ENCODE measurements at places on chromosomes 11 and 22.

DNA sequence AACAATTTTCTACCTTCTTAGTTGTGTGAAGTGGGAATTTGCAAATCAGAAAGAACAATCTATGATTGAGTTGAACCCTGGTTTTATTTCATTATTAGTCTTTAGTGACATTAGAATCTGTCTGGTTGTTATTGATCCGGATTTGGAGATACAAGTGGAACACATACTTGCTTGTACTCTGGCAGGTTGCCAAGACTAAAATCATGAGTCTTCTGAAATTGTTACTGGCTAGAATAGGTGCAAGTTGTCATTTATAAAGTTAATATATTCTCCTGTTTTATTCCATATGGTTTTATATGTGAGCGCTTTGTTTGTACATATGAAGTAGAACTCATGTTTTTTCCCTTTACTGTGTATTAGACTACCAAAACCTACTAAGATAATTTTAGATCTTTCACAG, 23.0 kb downstream of the CCDC15 start:
- DNase-seq: no peak
- no peaks in the 10 kb centered on the region for H3K4me1 ChIP-seq
- peaks cover 40% of the 10 kb centered on the region for H3K36me3 ChIP-seq
- H3K27me3 ChIP-seq: no peaks in the 10 kb centered on the region
- no peak overlapping the region for H3K27ac ChIP-seq

- no peaks in the 10 kb centered on the region for H3K36me3 ChIP-seq
- DNase-seq: no peak
- no peak overlapping the region for H3K4me3 ChIP-seq
- H3K27ac ChIP-seq: no peak overlapping the region
- H3K4me1 ChIP-seq: peaks cover 2% of the 10 kb centered on the region
These were observed 68.9 kb upstream of the POU2AF2 start for GRCh38 chr11:111176603-111177002.

DNA sequence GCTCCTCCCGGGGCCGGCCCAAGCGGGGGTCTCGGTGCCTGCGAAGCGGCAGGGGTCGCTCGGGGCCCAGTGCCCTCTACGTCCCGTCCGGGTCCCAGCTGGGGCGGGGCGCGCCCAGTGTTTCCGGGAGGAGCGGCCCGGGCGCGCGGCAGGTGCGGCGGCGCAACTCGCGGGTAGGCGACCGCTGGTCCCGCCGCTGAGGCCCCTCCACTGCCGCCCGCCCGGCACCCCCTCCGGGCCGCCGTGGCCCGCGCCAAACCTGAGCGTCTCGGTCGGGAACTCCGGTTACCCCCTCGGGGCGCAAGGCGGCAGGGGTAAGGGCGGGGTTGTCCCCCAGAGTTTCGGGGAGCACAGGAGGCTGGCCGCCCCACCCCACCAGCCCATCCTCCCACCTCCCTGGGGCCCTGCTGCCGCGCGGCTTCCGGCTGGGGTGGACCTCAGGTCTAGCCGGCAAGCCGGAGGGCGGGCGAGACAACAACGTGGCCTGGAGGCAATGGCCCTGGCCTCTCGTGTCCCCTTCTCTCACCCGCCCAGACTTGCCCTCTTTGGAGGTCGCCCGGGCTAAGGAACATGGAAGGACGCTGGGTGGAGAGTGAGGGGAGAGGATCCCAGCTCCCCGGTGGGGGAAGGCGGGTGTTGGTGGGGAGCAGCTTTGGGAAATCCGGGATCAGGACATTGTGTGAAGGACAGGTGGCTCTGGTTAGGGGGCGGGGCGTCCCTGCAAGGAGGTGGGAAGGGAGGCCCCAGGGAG, 398 bp upstream of the CRACR2B start:
- H3K4me1 ChIP-seq: peaks cover 31% of the 10 kb centered on the region
- H3K27ac ChIP-seq: no peak overlapping the region
- peak overlapping the region; percentile 48 for H3K4me3 ChIP-seq
- DNase-seq: no peak
- peaks cover 38% of the 10 kb centered on the region for H3K27me3 ChIP-seq

- H3K27ac ChIP-seq: no peak overlapping the region
- DNase-seq: peak; percentile 63
- peaks cover 19% of the 10 kb centered on the region for H3K4me1 ChIP-seq
- peaks cover 1% of the 10 kb centered on the region for H3K27me3 ChIP-seq
These were observed 492 bp downstream of the JHY start for GRCh38 chr11:122882857-122883645.

DNA sequence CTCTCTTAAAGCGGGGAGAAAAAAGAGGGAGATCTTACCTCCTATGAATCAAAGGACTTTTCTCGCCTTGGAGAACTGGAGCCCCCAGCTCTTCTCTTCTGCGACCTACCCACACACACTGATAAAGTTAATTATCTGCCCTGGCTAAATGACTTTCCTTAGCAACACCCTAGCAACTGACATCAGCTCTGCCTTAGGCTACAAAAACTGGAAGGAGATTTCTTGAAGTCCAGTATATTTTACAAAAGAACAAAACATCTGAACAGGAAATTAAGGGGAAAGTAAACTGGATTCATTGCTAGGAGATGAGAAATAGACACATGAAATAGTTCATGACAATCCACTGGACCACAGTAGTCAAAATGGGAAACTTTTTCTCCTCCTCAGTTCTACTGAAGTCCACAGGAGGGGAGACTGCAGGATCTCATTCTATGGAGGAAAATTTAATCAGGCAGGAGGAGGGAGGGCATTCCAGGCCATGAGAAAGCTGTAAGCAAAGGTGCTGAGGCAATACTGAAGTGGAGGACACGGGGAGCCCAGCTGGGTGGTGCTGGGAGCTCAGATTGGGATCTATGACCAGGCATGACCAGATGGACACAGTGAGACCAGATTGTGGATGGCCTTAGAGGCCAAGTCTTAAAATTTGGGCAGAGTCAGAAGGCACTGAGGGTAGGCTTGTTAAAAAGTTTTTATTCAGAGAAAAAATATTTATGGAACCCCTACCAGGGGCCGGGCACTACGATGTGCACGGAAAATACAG, 3.7 kb upstream of the SPON1 start:
- no peak for DNase-seq
- H3K27ac ChIP-seq: no peak overlapping the region
- H3K27me3 ChIP-seq: peaks cover 19% of the 10 kb centered on the region

DNA sequence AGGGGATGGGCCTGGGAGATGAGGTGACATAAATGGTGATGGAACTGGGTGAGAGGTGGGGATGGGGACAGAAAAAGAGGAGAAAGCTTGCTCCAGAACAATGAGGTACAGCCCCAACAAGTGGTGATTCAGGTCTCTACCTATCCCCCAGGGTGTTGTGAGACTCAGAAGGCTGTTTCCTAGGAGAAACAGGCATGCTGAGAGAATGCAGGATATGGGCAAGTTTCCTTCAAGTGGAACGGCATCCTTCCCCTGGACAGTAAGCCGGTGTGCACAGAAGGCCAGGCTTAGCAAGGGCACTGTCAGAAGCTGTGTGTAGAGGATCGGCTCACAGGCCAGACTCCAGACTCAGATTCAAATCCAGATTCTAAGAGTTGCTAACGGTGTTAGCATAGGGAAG, 34.1 kb upstream of the CRTAM start:
- no peak for DNase-seq
- H3K4me3 ChIP-seq: no peak overlapping the region
- H3K36me3 ChIP-seq: peaks cover 8% of the 10 kb centered on the region
- H3K4me1 ChIP-seq: peaks cover 14% of the 10 kb centered on the region
- no peak overlapping the region for H3K27ac ChIP-seq
- no peaks in the 10 kb centered on the region for H3K27me3 ChIP-seq

DNA sequence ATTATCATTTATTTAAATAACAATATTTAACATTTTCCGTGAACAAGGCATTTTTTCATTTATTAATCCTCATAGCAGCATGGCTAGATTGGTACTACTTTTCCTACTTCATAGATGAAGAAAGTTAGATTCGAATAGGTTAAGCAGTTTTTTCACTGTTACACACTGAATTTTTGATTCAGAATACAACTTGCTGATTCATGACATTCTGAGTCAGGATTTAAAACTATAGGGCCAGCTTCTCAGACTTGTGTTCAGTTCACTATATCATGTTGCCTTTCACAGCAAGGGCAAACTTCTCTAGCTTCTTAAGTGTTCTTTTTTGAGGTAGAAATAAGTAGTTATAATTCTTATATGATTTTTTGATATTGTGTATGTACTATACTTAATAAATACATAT, 31.5 kb downstream of the CYP2R1 start:
- H3K4me1 ChIP-seq: peaks cover 17% of the 10 kb centered on the region
- no peaks in the 10 kb centered on the region for H3K27me3 ChIP-seq
- no peak for DNase-seq
- H3K36me3 ChIP-seq: peaks cover 43% of the 10 kb centered on the region
- no peak overlapping the region for H3K4me3 ChIP-seq
- no peak overlapping the region for H3K27ac ChIP-seq

GRCh38 chr11:42329929-42330565, 870.6 kb upstream of the LRRC4C start:
- DNase-seq: no peak
- H3K36me3 ChIP-seq: no peaks in the 10 kb centered on the region
- H3K4me3 ChIP-seq: no peak overlapping the region
- H3K4me1 ChIP-seq: no peaks in the 10 kb centered on the region
- H3K27me3 ChIP-seq: no peaks in the 10 kb centered on the region

GRCh38 chr11:108491936-108492335, 6.2 kb downstream of the POGLUT3 start:
- H3K36me3 ChIP-seq: peaks cover 6% of the 10 kb centered on the region
- H3K4me3 ChIP-seq: no peak overlapping the region
- DNase-seq: no peak
- no peak overlapping the region for H3K27ac ChIP-seq

GRCh38 chr11:115213007-115213406, 291.2 kb downstream of the CADM1 start:
- no peak overlapping the region for H3K27ac ChIP-seq
- H3K27me3 ChIP-seq: peaks cover 13% of the 10 kb centered on the region
- H3K4me1 ChIP-seq: no peaks in the 10 kb centered on the region
- no peaks in the 10 kb centered on the region for H3K36me3 ChIP-seq
- no peak overlapping the region for H3K4me3 ChIP-seq
- DNase-seq: no peak

GRCh38 chr11:109035284-109035683, 370.4 kb downstream of the DDX10 start:
- peaks cover 6% of the 10 kb centered on the region for H3K27me3 ChIP-seq
- H3K36me3 ChIP-seq: no peaks in the 10 kb centered on the region
- H3K27ac ChIP-seq: no peak overlapping the region
- no peak overlapping the region for H3K4me3 ChIP-seq

DNA sequence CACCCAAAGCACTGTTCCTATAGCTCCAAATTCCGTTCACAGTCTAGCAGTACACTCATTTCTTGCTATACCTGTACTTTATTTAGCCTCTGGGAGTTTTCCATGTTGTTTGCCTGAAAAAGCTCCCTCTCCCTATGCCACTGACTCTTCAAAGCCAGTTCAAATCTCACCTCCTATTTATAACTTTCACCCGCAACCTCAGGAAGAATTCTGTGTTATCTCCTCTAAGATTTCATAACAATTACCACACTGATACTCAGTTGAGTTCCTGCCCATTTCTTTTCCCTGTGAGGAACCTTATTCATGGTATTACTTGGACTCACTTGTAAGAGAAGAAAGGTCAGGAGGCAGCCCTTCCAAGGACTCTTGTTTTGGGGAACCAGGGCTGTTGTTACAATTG, 25.2 kb downstream of the GDPD4 start:
- no peak overlapping the region for H3K4me3 ChIP-seq
- H3K4me1 ChIP-seq: no peaks in the 10 kb centered on the region
- H3K36me3 ChIP-seq: no peaks in the 10 kb centered on the region
- H3K27ac ChIP-seq: no peak overlapping the region
- peaks cover 5% of the 10 kb centered on the region for H3K27me3 ChIP-seq

DNA sequence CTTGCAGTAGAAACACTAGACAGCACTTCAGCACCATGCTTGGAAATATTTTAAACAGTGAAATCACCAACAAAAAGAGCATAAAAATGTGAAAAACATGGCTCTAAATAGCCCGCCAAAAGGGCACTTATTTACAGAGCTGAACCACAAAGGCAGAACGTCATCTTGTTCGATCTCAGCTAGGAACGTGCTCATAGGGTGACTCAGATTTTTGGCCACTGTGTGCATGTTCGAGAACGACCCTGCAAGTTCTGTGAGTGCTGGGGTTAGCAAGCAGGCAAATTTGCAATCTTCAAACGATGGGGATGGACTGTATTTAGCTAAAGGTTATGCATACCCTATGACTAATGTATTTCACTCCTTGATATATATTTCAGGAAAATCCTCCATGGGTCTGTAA, 30.6 kb downstream of the OR2AT4 start:
- no peaks in the 10 kb centered on the region for H3K36me3 ChIP-seq
- no peak overlapping the region for H3K4me3 ChIP-seq
- H3K27ac ChIP-seq: no peak overlapping the region
- DNase-seq: no peak
- peaks cover 15% of the 10 kb centered on the region for H3K27me3 ChIP-seq
- H3K4me1 ChIP-seq: no peaks in the 10 kb centered on the region

- H3K4me3 ChIP-seq: no peak overlapping the region
- peaks cover 26% of the 10 kb centered on the region for H3K36me3 ChIP-seq
- H3K27ac ChIP-seq: no peak overlapping the region
- H3K27me3 ChIP-seq: no peaks in the 10 kb centered on the region
- peaks cover 10% of the 10 kb centered on the region for H3K4me1 ChIP-seq
These were observed 14.8 kb downstream of the EXT2 start for GRCh38 chr11:44110231-44110679.

DNA sequence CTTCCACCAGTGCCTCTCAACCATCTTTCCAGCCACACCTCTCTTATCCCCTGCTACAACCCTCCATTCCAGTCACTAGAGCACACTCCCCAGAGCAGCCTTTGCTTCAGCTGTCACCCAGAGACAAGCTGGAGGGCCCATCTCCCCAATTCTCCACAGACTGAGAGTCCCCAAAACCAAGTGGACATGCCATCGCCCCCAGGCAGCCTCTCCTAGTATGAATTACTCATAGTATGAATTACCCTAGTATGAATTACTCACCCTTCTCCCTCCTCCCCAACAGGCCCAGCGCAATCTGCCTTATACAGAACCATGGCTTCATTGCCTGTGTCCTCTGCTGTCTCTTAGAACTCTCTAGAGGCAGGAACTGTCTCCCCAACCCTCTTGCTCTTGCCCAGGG, 24.8 kb downstream of the MYH9 start:
- peak overlapping the region; percentile 22 for H3K4me3 ChIP-seq
- no peaks in the 10 kb centered on the region for H3K27me3 ChIP-seq
- H3K27ac ChIP-seq: peak overlapping the region; percentile 96
- DNase-seq: peak; percentile 65
- H3K4me1 ChIP-seq: peaks cover 99% of the 10 kb centered on the region
- peaks cover 29% of the 10 kb centered on the region for H3K36me3 ChIP-seq

- no peak overlapping the region for H3K4me3 ChIP-seq
- H3K36me3 ChIP-seq: no peaks in the 10 kb centered on the region
- H3K4me1 ChIP-seq: no peaks in the 10 kb centered on the region
- DNase-seq: no peak
- no peak overlapping the region for H3K27ac ChIP-seq
- peaks cover 8% of the 10 kb centered on the region for H3K27me3 ChIP-seq
These were observed 601.8 kb downstream of the INSC start for GRCh38 chr11:15716550-15716949.

- peaks cover 95% of the 10 kb centered on the region for H3K4me1 ChIP-seq
- DNase-seq: no peak
- H3K27me3 ChIP-seq: no peaks in the 10 kb centered on the region
- H3K36me3 ChIP-seq: peaks cover 42% of the 10 kb centered on the region
These were observed 15.4 kb downstream of the EHD1 start for GRCh38 chr11:64862987-64863390.

Measured in activated naive CD4-positive, alpha-beta T cell treated with anti-CD3 and anti-CD28 coated beads for 36 hours (primary cell).